ENCODE measurements at places on chromosomes 1 and 21. TPM values are rescaled to one million over a fixed set of nuclear protein-coding genes. Genes with fewer than 3 reads are reported as not detected.

DNA sequence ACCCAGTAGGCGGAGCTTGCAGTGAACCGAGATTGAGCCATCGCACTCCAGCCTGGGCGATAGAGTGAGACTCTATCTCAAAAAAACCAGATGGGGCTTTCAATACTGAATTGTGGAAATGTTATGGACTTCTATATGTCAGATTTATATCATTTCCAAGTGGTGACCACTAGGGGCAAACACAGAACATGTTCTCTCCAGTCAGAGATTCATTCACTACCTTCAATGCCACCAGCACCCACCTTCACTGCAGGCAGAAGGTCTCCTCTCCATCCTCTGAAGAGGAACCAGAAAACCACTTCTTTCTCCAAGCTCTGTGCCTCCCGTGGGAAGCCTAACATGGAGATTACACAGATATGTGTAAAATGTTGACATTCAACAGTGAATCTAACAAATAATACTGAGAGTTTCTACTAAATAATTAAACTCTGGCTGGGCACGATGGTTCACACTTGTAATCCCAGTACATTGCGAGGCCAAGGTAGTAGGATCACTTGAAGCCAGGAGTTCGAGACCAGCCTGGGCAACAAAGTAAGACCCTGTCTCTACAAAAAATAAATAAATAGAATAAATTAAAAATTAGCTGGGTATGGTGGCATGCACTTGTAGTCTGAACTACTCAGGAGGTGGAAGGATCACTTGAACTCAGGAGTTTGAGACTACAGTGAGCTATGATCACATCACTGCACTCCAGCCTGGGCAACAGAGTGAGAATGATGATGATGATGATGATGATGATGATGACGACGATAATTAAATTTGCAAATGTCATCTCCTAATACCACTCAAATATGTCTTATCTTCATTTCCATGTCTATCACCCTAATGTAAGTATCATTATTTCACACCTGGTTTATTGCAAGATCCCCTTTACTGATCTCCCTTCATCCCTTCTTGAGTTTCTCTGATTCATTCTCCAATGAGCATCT lies 151.1 kb downstream of the ZNF281 start:
- no peak overlapping the region for H3K4me3 ChIP-seq
- no peaks in the 10 kb centered on the region for H3K4me1 ChIP-seq
- H3K27ac ChIP-seq: no peak overlapping the region

GRCh38 chr1:162663086-162663485 lies 30.8 kb downstream of the DDR2 start:
- H3K27ac ChIP-seq: peak overlapping the region; percentile 69
- no peak overlapping the region for H3K4me3 ChIP-seq
- no peaks in the 10 kb centered on the region for H3K27me3 ChIP-seq
- H3K4me1 ChIP-seq: peaks cover 12% of the 10 kb centered on the region
- no peak for DNase-seq
- no peaks in the 10 kb centered on the region for H3K36me3 ChIP-seq

DNA sequence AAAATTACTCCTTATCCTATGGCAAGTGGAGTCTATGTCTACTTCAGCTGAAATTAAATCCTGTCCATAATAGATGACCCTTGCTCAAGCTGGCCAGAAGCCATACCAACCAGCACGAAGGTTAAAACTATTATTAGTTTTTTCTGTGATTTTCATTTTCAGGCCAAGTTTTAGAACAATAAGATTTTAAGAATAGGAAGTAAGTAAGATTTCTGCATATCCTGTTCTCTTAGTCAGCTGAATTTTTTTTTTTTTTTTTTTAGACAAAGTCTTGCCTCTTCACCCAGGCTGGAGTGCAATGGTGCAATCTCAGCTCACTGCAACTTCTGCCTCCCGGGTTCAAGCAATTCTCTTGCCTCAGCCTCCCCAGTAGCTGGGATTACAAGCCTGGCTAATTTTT lies 6.1 kb upstream of the RBP7 start:
- H3K27ac ChIP-seq: no peak overlapping the region
- no peaks in the 10 kb centered on the region for H3K36me3 ChIP-seq
- no peak overlapping the region for H3K4me3 ChIP-seq
- no peak for DNase-seq

DNA sequence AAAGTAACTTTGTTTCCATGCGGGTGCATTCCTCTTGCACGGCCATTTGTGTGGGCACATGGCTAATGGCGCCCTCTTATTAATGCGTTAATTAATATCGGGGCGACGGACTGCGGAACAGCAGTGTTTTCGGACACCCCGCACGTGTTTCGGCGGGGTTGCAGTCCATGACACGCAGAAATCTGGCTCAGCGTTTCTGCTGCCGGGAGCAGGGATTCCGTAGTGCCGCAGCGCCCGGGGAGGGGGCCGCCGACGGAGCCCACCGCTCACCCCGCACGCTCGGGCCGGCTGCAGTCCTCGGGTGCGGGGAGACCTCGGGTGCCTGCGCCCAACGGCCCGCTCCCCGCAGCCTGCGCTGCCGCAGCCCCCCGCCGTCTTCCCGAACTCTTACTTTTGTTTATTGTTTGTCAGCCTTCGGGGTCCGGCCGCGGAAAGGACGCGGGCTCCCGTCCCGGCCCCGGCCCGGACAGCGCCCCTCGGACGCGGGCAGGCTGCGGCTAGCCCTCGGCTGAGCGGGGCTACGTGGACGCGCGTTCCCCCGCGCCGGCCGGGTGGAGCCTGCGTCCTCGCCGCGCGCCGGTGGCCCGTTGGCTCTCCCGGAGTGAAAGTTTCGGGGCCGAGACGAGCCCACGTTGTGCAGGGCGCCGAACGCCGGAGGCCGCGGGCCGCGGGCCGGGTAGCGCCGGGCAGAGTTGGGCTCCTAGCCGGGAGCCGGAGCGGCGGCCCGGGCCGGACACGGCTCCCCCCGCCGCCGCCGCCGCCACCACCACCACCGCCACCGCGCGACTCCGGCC lies 849 bp downstream of the NFIA start:
- H3K4me3 ChIP-seq: peak overlapping the region; percentile 66
- peak overlapping the region; percentile 14 for H3K27ac ChIP-seq
- no peak for DNase-seq
- no peaks in the 10 kb centered on the region for H3K36me3 ChIP-seq

GRCh38 chr1:197178998-197179397 lies 32.5 kb upstream of the ASPM start:
- peak overlapping the region; percentile 34 for H3K27ac ChIP-seq
- H3K36me3 ChIP-seq: peaks cover 7% of the 10 kb centered on the region
- H3K4me1 ChIP-seq: no peaks in the 10 kb centered on the region
- H3K4me3 ChIP-seq: no peak overlapping the region

- peaks cover 7% of the 10 kb centered on the region for H3K27me3 ChIP-seq
- no peaks in the 10 kb centered on the region for H3K36me3 ChIP-seq
- DNase-seq: no peak
- H3K4me1 ChIP-seq: no peaks in the 10 kb centered on the region
- H3K4me3 ChIP-seq: no peak overlapping the region
These were observed 14.0 kb upstream of the FOXO6 start for GRCh38 chr1:41347276-41347675.

- no peaks in the 10 kb centered on the region for H3K27me3 ChIP-seq
- peaks cover 9% of the 10 kb centered on the region for H3K4me1 ChIP-seq
- no peaks in the 10 kb centered on the region for H3K36me3 ChIP-seq
- no peak overlapping the region for H3K4me3 ChIP-seq
- peak; percentile 36 for DNase-seq
- peak overlapping the region; percentile 16 for H3K27ac ChIP-seq
These were observed 61.8 kb downstream of the RASAL2 start for GRCh38 chr1:178155481-178156255.

DNA sequence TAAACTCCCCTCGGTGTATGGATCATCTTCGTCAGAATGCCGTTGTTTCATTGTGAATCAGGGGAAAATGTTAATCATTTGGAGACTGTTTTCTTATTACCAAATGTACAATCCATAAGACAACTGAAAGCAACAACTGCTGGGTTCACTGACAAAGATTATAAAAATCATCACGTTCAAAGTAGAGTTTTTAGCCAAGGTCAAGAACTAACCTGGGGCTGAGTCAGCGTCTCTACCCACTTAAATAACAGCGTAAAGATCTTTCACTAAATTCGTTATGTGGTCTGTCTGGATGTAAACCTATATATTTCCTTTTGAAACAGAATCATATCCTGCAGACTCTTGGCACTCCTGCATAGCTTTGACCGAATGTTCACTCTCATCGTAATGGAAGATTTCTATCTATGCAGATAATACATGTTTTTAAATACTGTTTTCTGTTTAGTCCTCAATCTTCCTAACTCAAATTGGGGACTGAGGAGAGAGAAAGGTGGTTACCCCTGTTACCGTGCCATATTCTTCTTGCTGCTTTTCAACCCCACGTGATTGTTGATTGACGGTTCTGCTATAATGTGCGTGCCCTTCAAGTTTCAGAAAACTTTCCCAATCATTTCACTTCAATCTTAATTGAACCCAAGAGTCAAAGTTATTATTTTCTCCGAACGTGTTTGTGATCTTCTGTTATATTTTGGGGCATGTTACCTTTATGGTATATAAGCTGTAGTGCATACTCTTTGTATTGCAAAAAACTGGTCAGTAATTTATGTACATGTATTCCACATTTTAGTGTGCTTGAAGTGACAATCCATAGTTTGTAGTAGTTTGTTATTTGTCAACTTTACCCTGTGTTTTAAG lies 15.6 kb upstream of the NCMAP start:
- no peaks in the 10 kb centered on the region for H3K36me3 ChIP-seq
- H3K27ac ChIP-seq: no peak overlapping the region
- H3K4me3 ChIP-seq: no peak overlapping the region
- DNase-seq: no peak
- H3K27me3 ChIP-seq: no peaks in the 10 kb centered on the region
- H3K4me1 ChIP-seq: peaks cover 6% of the 10 kb centered on the region

DNA sequence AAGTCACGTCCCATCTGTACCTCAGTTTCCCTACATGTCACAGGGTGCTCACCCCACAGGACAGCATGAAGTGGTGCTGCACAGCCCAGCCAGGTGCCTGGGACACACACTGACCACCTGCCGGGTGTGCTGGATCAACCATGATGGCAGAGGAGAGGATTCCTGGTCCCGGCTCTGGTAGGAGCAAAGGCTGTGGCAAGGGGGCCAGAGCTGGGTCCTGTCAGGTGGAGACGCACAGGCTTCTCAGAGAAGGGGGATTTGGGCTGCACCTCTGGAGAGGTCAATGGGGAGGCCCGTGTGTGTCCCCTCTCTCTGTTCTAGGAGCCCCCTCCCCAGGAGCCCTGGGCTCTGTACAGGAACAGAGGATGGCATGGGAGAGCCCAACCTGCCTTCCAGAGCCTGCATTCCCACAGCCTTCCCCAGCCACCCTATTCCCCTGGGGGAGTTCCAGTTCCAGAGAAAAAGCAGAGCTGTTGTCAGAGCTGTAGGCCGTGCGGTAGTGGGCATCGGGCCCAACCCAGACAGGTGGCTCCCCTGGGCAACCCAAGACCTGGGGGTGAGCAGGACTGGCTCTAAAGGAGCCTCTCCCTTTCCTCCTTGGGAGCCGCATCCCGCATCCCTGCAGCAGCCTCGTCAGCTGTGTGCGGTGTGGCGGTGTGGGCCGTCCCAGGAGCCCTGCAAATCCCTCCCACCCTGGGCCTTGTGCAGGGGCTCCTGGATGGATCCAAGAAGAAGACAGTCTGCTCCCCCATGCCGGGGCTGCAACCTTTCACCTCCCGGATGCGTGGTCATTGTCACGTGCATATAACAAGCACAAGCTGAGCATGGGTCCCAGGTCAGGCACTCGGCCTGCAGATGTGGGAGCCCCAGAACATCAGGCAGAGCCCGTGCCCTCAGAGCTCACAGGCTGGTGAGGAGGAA lies 2.9 kb upstream of the TFF3 start:
- H3K36me3 ChIP-seq: no peaks in the 10 kb centered on the region
- H3K4me1 ChIP-seq: peaks cover 3% of the 10 kb centered on the region
- no peak overlapping the region for H3K4me3 ChIP-seq
- H3K27me3 ChIP-seq: peaks cover 7% of the 10 kb centered on the region
- no peak for DNase-seq

- H3K27ac ChIP-seq: no peak overlapping the region
- no peaks in the 10 kb centered on the region for H3K4me1 ChIP-seq
These were observed 20.6 kb upstream of the PROK1 start for GRCh38 chr1:110430366-110430765.

GRCh38 chr1:245807954-245808719 lies 653.4 kb downstream of the KIF26B start:
- H3K4me1 ChIP-seq: peaks cover 7% of the 10 kb centered on the region
- H3K27ac ChIP-seq: no peak overlapping the region
- H3K4me3 ChIP-seq: no peak overlapping the region

GRCh38 chr1:100213141-100213540 lies 35.1 kb upstream of the LRRC39 start:
- H3K27ac ChIP-seq: no peak overlapping the region
- no peak overlapping the region for H3K4me3 ChIP-seq
- H3K27me3 ChIP-seq: no peaks in the 10 kb centered on the region
- no peaks in the 10 kb centered on the region for H3K4me1 ChIP-seq

- H3K4me3 ChIP-seq: no peak overlapping the region
- H3K27ac ChIP-seq: no peak overlapping the region
- no peaks in the 10 kb centered on the region for H3K27me3 ChIP-seq
- H3K4me1 ChIP-seq: peaks cover under 1% of the 10 kb centered on the region
- no peaks in the 10 kb centered on the region for H3K36me3 ChIP-seq
These were observed 93.6 kb downstream of the NFIA start for GRCh38 chr1:61175976-61176375.

GRCh38 chr1:167645140-167645541 lies 15.1 kb downstream of the RCSD1 start:
- DNase-seq: no peak
- H3K27me3 ChIP-seq: peaks cover 2% of the 10 kb centered on the region
- H3K4me3 ChIP-seq: no peak overlapping the region
- H3K4me1 ChIP-seq: no peaks in the 10 kb centered on the region
- no peak overlapping the region for H3K27ac ChIP-seq
- no peaks in the 10 kb centered on the region for H3K36me3 ChIP-seq

DNA sequence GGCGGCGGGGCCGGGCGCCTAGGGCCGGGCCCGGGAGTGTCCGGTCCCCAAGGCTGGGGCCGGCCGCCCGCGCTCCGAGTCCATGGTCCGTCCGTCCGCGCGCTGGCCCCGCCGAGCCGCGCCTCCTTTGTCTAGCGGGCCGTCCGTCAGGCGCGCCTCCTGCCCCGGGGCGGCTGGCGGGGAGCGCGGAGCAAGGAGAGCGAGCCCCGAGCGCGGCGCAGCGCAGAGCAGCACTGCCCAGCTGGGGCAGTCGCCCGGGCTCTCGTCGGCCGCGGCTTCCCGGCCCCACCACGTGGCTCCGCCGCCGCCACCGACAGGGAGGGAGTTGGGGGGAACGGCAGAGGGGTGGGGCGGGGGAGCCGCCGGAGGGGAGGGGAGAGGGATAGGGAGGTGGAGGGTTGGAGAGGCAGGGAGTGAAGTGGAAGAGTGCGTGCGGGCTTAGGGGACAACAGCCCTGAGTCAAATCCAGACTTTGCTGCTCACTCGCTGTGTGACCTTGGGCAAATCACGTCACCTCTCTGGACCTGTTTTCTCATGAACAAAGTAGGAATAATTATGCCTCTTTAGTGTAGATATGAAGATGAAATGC lies at the start of gene NKAIN1:
Gene NKAIN1, minus strand, starts transcription at position 235 of the 589 bp plus-strand sequence. CDS start 340 bp downstream, outside the sequence.
- DNase-seq: peak; percentile 22
- H3K4me1 ChIP-seq: peaks cover 15% of the 10 kb centered on the region
- peaks cover 40% of the 10 kb centered on the region for H3K27me3 ChIP-seq
- no peaks in the 10 kb centered on the region for H3K36me3 ChIP-seq

GRCh38 chr1:20202166-20202565 lies 15.8 kb upstream of the PLA2G2C start:
- no peak for DNase-seq
- peaks cover 45% of the 10 kb centered on the region for H3K27me3 ChIP-seq
- H3K27ac ChIP-seq: no peak overlapping the region
- no peaks in the 10 kb centered on the region for H3K36me3 ChIP-seq
- H3K4me1 ChIP-seq: no peaks in the 10 kb centered on the region
- no peak overlapping the region for H3K4me3 ChIP-seq

GRCh38 chr1:161162052-161162451 lies 2.8 kb downstream of the USP21 start:
- no peak overlapping the region for H3K27ac ChIP-seq
- H3K4me3 ChIP-seq: no peak overlapping the region
- H3K27me3 ChIP-seq: no peaks in the 10 kb centered on the region
- peaks cover 23% of the 10 kb centered on the region for H3K4me1 ChIP-seq

The GJB3 gene
- total RNA-seq: not detected

The LEPROT gene
- 99.4 TPM for total RNA-seq

Measured in astrocyte (in vitro differentiated cells and primary cell).